HCT116 (cell line): ENCODE measurements at places on chromosomes 2 and 18.

DNA sequence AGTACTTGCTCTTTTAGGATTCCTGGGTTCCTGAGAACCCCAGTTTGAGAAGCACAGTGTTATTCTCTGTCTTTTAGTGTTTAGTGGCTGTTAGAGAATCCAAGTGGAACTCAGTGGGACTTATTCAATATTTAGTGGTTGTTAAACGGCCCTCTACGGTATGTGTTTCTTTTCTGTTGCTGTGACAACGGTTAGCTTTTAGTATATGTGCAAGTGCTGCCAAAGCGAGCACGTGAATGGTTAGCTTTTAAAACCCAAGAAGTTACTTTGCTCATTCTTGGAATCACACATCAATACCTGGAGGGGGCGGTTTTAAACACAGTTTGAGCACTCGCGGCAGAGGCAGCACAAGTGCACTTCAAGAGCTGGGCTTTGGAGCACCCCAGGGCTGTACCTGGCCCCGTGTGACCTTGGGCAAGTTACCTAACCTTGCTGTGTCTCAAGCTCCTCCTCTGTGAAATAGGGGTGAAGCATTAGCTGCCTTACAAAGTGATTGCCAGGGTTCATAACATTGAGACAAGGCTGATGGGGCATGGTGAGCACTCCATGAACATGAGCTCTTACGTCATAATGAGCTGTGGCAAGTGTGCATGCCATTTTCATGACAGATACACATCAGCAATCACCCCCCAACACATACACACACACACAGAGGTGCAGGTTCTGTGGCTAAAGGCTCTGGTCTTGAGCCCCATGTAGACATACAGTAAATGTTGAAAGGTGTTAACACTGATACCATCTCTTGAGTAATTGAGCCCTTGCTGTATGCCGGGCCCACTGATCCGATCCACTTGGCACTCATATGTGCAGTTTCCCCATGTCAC is 234.1 kb downstream of the ALPK2 start:
- no peak for DNase-seq
- H3K4me1 ChIP-seq: no peaks in the 10 kb centered on the region
- H3K27ac ChIP-seq: no peak overlapping the region
- no peaks in the 10 kb centered on the region for H3K27me3 ChIP-seq

DNA sequence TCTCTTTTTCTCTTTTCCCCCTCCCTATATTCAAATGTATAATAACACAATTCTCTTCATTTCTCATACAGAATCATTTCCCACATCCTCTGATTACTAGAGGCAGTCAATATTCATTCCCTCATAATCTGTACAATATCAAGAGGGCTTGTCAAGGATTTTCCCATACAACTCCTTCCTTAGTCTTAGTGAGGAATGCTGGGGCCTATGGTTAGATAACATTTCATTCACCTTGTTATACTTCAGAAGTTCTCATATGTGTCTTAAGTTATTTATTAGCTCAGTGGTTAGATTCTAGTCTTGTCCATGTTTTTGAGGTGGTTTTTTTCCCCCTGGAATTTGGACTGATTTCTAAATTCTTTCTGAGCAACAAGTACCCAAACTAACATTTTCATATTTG is 289.5 kb downstream of the PDE11A start:
- H3K27me3 ChIP-seq: no peaks in the 10 kb centered on the region
- no peaks in the 10 kb centered on the region for H3K4me1 ChIP-seq
- H3K36me3 ChIP-seq: no peaks in the 10 kb centered on the region
- H3K27ac ChIP-seq: no peak overlapping the region

DNA sequence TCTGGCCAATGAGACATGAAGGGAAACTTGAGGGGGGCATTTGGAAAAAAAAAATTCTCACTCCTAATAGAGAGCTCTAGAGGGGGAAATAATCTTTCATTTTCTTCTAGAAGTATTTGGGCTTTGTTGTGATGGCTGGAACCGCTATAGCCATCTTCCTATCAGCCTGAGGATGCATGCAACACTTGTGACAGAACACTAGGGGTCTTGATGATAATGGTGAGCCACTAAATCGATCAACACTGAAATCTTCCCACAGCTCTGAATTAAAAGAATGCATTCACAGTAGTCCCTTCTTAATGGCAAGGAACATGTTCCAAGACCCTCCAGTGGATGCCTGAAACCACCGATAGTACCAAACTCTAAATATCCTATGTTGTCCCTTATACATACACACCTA is 325.3 kb downstream of the LNPK start:
- no peak overlapping the region for H3K4me3 ChIP-seq
- H3K27ac ChIP-seq: no peak overlapping the region
- no peaks in the 10 kb centered on the region for H3K36me3 ChIP-seq
- no peaks in the 10 kb centered on the region for H3K27me3 ChIP-seq

GRCh38 chr2:176170602-176171305 is 13.6 kb downstream of the HOXD3 start:
- no peak for DNase-seq
- H3K27ac ChIP-seq: no peak overlapping the region
- no peaks in the 10 kb centered on the region for H3K4me1 ChIP-seq
- H3K4me3 ChIP-seq: no peak overlapping the region
- H3K27me3 ChIP-seq: no peaks in the 10 kb centered on the region
- no peaks in the 10 kb centered on the region for H3K36me3 ChIP-seq

DNA sequence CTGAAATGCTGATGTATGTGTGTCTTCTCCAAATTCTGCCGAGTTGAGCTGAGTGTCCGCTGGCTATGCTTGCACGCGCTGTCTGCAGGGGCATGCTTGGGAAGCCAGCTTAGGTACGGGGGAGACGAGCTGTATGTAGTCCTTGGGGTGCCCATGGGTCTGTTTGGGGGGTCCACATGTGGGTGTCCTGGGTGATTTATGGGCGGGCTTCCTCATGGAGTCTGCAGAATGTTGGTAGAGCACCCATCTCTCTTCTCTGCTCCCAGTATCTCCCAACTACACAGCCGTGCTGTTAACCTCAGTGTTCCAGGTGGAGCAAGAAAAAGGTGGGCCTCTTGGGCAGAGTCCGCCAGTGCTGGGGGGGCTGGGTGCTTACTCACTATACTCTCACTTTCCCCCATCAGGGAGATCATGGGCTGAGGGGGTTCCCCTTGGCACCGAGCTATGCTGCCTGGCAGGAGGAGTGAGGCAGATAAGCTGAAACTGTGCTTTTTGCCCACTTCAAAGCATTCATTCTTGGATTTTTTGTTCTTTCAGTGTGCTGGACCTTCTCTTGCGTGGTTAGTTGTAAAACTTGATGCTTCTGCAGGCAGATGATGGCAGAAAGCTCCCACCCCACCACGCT is 128.2 kb upstream of the ALKAL2 start:
- H3K27me3 ChIP-seq: peaks cover 45% of the 10 kb centered on the region
- H3K4me3 ChIP-seq: no peak overlapping the region
- H3K27ac ChIP-seq: no peak overlapping the region
- H3K4me1 ChIP-seq: no peaks in the 10 kb centered on the region
- no peaks in the 10 kb centered on the region for H3K36me3 ChIP-seq
- no peak for DNase-seq

- no peaks in the 10 kb centered on the region for H3K4me1 ChIP-seq
- no peaks in the 10 kb centered on the region for H3K27me3 ChIP-seq
- no peak overlapping the region for H3K4me3 ChIP-seq
- no peak overlapping the region for H3K27ac ChIP-seq
- no peak for DNase-seq
Measured at GRCh38 chr2:25441353-25441752, 99.6 kb upstream of the DNMT3A start.

DNA sequence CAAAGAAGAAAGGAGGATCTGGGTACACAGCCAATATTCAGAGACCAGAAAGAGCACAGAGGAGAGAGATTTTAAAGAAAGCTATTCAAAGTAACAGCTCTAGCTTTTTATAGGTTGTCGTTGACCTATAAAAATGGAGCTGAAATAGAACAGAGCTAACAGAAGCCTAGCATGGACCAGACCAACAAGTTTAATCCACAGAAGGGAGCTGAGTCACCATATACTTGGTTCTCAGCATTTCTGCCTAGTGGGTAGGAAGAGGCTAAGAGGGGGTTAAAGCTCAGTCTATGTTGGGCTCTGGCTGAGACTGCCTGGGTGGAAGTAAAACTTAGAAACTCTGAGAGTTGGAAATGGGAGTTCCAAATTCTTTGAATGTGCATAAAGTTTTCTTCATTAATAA is 678.0 kb upstream of the CDH2 start:
- H3K27me3 ChIP-seq: no peaks in the 10 kb centered on the region
- DNase-seq: no peak
- H3K4me1 ChIP-seq: no peaks in the 10 kb centered on the region
- no peak overlapping the region for H3K4me3 ChIP-seq
- no peaks in the 10 kb centered on the region for H3K36me3 ChIP-seq

DNA sequence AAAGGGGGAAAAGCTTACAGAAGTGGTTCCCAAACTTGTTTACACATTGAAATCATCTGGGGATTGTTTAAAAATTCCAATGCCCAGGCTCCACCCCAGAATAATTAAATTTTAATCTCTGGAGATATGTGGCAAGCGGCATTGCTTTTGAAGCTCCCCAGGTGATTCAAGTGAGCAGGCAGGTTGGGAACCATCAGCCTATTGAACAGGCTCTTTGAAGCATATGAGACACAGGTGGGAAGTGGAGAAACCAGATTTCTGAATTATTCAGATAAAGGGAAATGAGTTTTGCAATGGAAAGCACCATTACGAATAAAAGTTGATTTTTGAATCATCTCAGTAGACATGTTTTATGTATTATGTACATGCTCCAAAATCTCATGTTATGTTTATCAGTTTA is 57.6 kb upstream of the NOSTRIN start:
- no peak for DNase-seq
- H3K4me1 ChIP-seq: no peaks in the 10 kb centered on the region
- no peaks in the 10 kb centered on the region for H3K36me3 ChIP-seq
- no peak overlapping the region for H3K4me3 ChIP-seq
- H3K27ac ChIP-seq: no peak overlapping the region

DNA sequence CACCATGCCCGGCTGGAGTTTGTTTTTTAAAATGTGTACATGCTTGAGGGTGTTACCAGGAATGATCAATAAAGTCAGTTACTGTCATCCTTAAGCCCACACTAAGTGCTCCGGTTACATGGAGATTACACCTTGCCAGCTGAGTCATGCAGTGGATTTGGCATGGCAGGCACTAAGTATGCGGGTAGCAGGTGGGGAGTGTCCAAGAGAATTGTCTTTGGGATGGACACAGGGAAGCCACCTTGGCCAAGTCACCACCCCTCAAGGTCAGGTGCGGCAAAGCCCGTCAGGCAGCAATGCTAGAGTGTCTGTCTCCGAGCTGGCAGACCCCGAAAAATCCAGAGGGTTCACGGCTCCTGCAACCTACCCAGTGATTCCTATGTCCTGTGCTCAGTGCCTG is 54.8 kb downstream of the GBX2 start:
- no peaks in the 10 kb centered on the region for H3K4me1 ChIP-seq
- no peaks in the 10 kb centered on the region for H3K27me3 ChIP-seq
- no peaks in the 10 kb centered on the region for H3K36me3 ChIP-seq
- H3K4me3 ChIP-seq: no peak overlapping the region
- no peak for DNase-seq

DNA sequence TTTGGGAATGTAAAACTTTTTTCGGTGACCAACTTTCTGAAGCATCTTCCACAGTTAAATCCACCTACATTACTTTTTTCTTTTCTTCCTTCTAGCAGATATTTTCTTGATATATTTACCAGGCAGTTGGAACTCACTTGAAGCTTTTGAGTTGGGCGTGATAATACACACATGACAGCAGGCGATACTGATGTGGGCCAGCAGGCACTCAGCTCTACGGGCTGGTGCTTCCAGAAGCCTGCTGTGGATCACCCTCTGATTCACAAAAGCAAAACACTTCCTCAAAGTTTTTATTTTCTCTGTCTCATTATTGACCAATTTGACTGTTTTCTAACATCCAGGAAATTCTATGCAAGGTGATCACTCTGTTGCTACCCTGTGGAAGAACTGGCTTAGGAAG is 22.9 kb downstream of the GRHL1 start:
- H3K4me3 ChIP-seq: no peak overlapping the region
- H3K4me1 ChIP-seq: peaks cover 35% of the 10 kb centered on the region
- H3K36me3 ChIP-seq: no peaks in the 10 kb centered on the region

GRCh38 chr2:182852801-182853200 is 13.6 kb downstream of the FRZB start:
- no peaks in the 10 kb centered on the region for H3K36me3 ChIP-seq
- no peaks in the 10 kb centered on the region for H3K27me3 ChIP-seq
- no peak overlapping the region for H3K27ac ChIP-seq

DNA sequence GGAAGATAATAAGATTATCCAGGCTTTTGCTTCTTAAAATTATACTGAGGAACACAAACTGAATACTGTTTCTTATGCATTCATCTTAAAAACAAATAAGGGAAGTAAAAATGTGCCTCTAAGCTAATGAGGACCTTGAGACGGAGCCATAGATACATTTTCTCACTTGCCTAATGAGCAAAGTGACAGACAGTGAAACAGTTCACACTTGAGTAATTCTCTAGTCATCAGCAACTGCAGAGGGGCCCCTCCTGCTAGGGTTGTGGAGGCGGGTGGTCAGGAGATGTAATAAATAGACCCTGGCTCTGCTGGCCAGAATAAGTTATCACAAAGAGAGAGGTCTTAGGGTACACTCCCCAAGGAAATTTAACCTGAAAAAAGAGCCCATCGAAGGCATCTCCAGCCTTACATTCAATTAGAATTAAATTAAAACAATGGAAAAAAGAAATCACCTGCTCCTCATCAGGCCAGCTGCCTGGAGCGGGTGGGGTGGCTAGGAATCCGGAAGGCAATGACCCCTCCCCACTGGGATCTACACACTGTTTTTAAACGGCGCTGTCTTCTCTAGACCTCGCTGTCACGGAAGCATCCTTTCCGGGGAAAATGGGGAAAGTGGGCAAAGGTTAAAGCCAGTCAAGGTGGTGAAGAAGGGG is 32.6 kb upstream of the INSIG2 start:
- H3K27me3 ChIP-seq: no peaks in the 10 kb centered on the region
- no peaks in the 10 kb centered on the region for H3K4me1 ChIP-seq
- DNase-seq: no peak

DNA sequence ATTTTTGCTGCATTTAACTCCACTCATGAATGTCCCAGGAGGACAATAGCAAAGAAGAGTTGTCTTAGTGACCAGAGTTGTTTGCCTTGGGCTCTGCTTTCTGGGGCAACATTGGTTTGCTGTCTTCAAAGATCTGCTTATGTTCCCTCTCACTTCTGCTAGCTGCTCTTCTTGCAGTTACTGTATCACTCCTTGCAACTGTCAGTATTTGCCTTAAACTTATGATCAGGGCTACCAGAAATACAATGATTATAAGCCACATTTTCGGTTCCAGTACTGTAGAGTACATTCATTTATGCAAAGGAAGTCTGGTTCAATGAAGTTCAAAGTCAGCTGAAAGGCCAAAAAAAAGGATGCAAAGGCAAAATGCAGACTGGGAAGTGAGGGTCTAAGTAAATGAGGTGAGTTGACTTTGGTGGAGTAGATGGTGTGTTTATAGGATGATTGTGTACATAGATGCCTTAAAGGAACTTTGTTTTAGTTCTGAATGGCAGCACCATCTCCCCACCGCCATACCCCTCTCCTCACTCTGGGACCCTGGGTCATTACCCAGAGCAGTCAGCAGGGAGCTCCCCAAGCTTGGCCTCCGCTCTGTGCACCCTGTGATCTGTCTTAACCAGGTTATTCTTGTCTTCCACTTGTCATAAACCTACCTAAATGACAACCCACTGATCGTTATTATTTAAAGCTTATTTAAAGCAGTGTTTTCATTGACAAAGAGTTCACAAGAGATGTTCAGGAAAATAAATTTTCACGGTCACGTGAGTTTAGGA is 236.0 kb downstream of the DOK6 start:
- no peak overlapping the region for H3K27ac ChIP-seq
- no peaks in the 10 kb centered on the region for H3K36me3 ChIP-seq
- H3K4me3 ChIP-seq: no peak overlapping the region
- no peak for DNase-seq
